Amniotic epithelial cell (primary cell): ENCODE measurements at places on chromosomes 11 and 22.

- peak; percentile 70 for DNase-seq
These were observed 801 bp upstream of the TXNRD2 start for GRCh38 chr22:19942157-19943081.

- DNase-seq: peak; percentile 93
These were observed 32.2 kb downstream of the C2CD3 start for GRCh38 chr11:74138572-74138971.

- DNase-seq: no peak
These were observed 49.3 kb downstream of the BUD13 start for GRCh38 chr11:116723511-116723910.

GRCh38 chr11:47050284-47050683 lies 113.7 kb downstream of the CSTPP1 start:
- no peak for DNase-seq

GRCh38 chr11:82889133-82890001 lies 10.9 kb downstream of the PRCP start:
- peak; percentile 35 for DNase-seq

DNA sequence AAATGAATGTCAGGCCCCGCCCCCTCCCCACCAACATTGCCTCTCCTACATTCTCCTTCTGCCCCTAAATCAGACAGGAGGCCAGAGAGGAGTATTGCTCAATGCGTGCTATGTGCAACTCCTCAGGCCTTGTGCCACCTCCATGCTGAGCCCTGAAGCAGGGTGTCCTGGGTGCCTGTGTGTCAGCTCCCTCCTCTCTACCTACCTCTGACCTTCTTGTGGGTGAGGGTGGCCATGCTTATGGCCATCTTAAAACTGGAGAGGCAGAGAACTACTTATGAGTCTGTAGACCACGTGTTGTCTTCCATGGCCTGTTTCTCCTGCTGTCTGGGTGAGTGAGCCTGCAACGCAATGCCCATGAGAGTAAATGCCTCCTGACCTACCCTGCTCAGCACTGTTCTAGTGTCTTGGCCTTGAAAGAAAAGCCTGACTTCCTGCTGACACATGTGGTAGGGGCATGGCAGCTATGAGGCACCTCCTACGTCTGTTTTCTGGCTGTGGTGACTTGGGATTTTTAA lies 10.5 kb downstream of the MCAM start:
- DNase-seq: peak; percentile 90

DNA sequence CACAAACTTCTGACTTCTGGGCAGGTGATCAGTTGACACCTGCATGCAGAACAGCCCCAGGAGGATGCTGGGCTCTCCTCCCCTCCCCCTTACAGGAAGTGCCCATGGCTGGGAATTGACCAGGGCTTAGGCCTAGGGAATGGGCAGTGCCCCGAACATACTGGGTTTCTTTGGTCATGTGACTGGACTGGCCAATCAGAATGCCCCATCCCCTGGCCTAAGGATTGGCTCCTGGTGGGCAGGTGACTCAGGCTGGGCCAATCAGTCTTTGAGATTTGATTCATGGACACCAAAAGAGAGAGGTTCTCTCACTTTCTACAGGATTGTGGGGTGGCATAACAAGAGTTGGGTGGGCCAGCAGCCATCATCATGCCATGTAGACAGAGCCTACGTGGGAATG lies 37.1 kb downstream of the MCM5 start:
- no peak for DNase-seq

DNA sequence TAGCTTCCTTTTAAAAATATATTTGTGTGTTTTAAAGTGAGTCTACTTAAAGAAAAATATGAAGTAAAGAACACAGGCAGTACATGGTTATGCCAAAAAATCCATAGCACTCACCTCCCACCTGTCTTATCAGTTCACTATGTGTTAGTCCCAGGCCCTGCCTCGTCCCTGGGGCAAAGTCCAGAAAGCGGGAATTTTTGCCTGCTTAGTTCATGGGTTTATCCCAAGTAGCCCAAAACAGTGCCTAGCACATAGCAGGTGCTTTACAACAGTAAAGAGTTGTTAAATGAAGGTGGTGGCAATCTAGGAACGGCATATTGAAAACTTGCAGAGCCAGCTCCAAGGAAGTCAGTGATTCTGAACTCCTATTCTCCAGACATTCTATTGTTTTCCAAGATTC lies 154.0 kb downstream of the MN1 start:
- no peak for DNase-seq

GRCh38 chr11:33923626-33924025 lies 31.8 kb upstream of the LMO2 start:
- no peak for DNase-seq

DNA sequence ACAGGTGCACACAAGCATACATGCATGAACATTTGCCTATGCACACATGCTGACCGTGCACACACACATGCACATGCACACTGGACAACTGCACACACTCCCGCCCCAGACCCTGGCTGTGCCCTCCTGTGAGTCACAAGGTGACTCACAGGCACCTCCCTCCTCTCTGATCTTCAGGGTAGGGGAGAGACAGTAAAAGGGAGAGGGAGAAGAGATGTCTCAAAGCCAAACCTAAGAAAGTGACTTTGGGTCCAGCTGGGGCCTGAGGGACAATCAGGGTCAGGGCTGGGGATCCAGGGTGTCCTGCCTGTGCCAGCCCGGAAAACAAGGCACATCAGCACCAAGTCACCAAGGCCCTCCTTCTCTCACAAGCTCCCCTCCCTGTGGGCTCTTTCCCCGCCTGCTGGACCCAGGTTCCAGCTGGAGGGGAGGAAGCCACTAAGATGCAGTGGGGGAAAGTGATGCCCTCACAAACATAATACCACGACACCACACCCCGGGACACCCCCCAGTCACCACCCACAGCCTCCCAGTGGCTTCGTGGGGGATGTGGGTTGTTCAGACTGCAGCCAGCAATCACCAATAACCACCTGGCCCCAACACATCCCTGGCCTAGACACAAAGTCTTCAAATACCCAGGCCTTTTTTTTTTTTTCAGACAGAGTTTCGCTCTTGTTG lies 39.3 kb downstream of the PDGFB start:
- DNase-seq: peak; percentile 73

- no peak for DNase-seq
These were observed 196.1 kb downstream of the TRIM29 start for GRCh38 chr11:119941636-119942411.

GRCh38 chr22:32922186-32922585 lies 120.7 kb downstream of the TIMP3 start:
- no peak for DNase-seq

- DNase-seq: peak; percentile 74
These were observed 5.7 kb downstream of the PATE2 start for GRCh38 chr11:125772834-125773505.

DNA sequence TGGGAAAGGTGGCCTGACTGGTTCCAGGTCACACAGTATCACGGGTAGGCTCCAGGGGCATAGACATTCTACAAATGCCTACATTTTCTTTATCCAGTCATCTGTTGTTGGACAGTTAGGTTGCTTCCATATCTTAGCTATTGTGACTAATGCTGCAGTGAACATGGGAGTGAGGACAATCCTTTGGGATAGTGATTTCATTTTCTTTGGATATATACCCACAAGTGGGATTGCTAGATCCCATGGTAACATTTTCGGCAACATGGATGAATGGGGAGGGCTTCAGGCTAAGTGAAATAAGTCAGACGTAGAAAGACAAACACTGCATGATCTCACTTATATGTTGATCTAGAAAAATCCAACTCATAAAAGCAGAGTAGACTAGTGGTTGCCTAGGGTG lies 744.3 kb downstream of the NTM start:
- DNase-seq: no peak

- no peak for DNase-seq
These were observed 36.9 kb downstream of the PPM1F start for GRCh38 chr22:21915624-21916308.

GRCh38 chr11:5476186-5476819 lies 12.2 kb upstream of the OR52D1 start:
- peak; percentile 43 for DNase-seq

- DNase-seq: no peak
These were observed 242.0 kb downstream of the SBF2 start for GRCh38 chr11:10051868-10052586.

- DNase-seq: no peak
These were observed 77.2 kb downstream of the MYEOV start for GRCh38 chr11:69370984-69371709.

- DNase-seq: no peak
These were observed 89.5 kb downstream of the BMAL1 start for GRCh38 chr11:13367115-13367514.

DNA sequence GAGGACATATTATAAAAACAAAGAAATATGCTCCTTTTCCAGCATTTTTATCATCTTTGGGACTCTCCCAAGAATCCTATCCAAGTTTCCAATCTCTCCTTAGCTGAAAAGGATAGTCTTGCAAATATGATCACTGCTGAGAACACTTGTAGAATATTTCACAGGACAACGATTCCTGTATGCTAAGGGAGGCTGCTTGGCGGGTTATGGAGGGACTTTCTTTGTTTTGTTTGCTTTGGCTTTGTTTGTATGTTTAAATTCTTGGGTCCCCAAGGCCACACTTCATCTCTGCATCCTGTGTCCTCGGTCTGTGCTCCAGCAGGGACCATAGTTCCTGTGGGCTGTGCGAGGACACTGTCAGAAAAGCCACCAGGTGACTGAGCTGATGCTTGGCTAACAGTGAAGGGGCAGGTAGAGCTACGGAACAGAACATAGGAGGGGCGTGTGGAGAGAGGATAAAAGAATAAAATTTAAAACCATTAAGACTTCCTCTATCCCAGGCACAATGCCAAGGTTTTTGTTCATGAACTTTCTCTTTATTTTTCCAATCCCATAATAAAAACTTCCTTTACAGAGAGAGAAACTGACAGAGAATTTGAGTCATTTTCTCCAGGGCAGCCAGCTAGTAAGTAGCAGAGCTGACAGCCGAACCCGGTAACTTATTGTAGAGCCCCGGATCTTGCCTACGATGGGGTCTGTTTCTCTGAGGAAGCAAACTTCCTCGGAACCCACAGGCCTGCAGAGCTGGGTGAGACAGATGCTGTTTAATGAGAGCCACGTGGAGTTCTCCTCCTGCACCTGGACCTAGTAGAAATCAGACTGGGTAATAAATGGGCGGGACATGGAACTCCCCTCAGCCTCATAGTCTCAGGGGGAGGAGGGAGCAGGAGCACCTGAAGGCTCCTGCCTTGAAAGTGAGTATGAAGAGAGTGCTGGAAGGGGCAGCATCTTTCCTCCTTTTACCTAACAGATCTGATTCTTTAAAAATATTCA lies at the start of gene IZUMO1R:
IZUMO1R (plus strand) TSS at position 615 of the 993 bp plus-strand sequence. CDS start 1,057 bp downstream, outside the sequence.
- DNase-seq: no peak

- DNase-seq: peak; percentile 82
These were observed 256.3 kb upstream of the ARHGAP20 start for GRCh38 chr11:110968348-110969062.

- DNase-seq: peak; percentile 17
These were observed 1293.9 kb downstream of the JRKL start for GRCh38 chr11:97683733-97684132.

DNA sequence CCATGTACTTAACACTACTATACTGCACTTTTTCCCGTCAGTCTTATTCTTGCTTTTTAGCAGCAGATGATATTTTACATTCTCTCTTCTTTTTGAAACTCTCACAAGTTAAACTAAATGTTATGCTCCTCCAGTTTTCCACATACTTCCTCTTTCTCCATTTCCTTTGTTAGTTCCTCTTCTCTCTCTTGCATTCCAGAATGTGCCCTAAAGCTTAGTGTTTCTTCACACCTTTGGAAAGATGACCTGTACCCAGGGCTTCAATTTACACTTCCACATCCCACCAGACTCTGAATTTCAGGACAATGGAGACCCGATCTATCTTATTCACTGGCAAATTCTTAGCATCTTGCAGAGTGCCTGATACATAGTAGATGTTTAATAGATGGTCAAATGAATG lies 51.8 kb downstream of the APIP start:
- no peak for DNase-seq

- peak; percentile 78 for DNase-seq
These were observed 18.3 kb upstream of the MICALL1 start for GRCh38 chr22:37887584-37888378.

- DNase-seq: no peak
These were observed 13.9 kb downstream of the SIRT3 start for GRCh38 chr11:221998-222789.

- DNase-seq: no peak
These were observed 50.3 kb downstream of the FAM76B start for GRCh38 chr11:95739108-95739938.
